ENCODE measurements at places on chromosomes 2 and 18. TPM values are rescaled to one million over a fixed set of nuclear protein-coding genes. Genes with fewer than 3 reads are reported as not detected.

The TIGD1 gene
- 7.5 TPM for total RNA-seq

The REG3G gene
- not detected for total RNA-seq

DNA sequence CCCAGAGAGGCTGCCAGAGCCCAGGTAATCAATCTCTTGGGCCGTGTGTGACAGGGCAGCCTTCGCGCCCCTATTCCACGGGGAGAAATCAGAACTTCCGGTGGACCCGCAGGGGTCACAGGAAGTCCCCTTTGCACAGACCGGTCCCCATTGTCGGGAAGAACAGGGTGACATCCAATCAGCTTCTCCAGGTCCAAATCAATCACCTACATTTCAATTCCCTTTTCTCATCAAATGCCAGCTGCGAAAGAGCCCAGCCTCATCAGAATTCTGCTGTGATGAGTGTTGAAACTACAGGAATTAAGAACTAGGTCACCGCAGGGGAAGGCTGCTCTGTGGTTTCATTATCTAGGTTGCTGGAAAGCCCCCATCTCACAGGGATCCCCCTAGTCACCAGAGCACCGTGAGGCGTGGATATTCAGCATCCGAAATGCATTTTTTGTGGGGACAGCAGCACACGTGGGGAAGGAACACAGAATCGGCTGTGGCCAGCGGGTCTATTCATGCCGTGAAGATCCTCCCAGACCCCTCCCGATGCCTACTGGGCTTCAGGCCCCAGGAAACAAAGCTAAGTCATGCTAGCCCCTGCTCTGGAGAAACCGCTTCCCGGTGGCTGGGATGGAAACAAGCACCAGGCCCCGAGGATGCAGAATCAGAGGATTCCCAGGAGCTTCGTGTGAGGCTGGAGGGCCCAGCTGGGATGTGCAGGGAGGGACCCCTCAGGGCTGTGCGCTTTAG is 193.7 kb upstream of the ID2 start:
- DNase-seq: peak; percentile 60

DNA sequence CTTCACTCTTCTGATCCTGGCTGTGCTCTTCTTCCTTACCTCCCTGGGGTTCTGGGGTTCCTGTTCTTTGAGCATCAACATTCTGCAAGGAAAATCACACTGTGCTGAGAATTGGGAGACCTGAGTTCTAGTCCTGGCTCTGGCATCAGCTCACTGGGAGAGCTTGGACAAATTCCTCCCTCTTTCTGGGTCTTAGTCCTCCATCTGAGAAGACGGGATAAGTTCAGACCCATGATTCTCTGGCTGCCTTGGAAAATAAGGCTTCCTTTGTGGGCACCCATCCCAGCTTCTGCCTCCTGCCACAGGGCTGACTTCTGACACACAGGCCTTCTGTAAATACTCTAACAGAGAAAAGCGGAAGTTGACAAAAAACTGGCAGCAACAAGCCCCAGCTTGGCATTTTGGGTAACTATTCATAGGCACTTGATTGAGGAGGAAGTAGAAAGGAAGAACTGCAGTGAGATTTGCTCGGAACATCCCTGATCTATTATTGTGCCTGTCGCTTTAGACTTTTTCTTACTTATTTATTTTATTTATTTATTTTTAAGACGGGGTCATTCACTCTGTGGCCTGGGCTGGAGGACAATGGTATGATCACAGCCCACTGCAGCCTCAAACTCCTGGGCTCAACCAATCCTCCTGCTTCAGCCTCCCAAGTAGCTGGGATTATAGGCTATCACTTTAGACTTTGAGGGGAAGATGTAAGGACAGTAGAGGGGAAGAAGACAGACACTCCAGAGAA is 7.9 kb downstream of the PCBP1 start:
- peak; percentile 74 for DNase-seq

DNA sequence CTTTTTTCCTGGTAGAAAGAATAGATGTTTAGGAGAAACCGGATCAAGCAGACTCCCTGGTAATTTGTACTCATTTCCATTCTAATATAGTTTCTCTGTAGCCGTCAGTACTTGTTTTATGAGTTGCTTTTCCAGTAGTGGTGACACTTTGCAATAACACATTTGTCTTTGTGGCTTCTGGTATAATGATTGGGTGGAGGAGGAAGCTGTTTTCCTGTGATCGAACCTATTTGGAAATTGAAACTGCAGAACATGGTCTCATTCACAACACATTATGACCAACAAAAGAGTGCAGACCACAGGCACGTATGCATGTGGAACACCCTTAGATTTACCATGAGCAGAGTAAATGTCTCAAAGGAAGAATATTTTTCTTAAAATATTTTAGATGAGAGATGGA is 7.6 kb upstream of the SERPINB12 start:
- no peak for DNase-seq

GRCh38 chr2:16506366-16506765 is 159.3 kb downstream of the CYRIA start:
- no peak for DNase-seq

DNA sequence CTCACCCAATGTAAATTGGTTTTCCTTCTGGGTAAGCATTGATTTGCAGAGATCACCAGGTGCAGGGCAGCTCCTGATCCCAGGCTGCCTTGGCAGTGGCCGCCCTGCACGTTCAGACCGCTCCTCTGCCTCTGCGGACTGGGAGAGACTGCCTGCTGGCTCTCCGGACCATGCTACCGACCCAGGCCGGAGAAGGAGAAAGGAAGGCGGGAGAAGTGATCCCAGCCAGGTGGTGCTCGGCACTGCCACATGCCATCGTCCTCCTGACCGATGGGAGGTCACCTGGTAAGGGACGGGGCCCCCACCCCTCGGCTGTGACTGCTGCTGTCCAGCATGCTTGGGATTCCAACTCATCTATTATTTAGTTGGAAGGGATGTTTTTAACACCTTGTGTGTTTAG is 108.1 kb upstream of the POU3F3 start:
- no peak for DNase-seq

- no peak for DNase-seq
These were observed 151.2 kb downstream of the FMNL2 start for GRCh38 chr2:152485954-152486736.

GRCh38 chr2:235659767-235660322 is 166.0 kb downstream of the AGAP1 start:
- DNase-seq: no peak
